ENCODE measurements at places on chromosomes 1 and 21.
A peak's percentile ranks its signal among the peaks of the same experiment; 100 is the strongest.

- no peak for DNase-seq
Measured at GRCh38 chr1:226619031-226619430, 70.5 kb downstream of the STUM start.

DNA sequence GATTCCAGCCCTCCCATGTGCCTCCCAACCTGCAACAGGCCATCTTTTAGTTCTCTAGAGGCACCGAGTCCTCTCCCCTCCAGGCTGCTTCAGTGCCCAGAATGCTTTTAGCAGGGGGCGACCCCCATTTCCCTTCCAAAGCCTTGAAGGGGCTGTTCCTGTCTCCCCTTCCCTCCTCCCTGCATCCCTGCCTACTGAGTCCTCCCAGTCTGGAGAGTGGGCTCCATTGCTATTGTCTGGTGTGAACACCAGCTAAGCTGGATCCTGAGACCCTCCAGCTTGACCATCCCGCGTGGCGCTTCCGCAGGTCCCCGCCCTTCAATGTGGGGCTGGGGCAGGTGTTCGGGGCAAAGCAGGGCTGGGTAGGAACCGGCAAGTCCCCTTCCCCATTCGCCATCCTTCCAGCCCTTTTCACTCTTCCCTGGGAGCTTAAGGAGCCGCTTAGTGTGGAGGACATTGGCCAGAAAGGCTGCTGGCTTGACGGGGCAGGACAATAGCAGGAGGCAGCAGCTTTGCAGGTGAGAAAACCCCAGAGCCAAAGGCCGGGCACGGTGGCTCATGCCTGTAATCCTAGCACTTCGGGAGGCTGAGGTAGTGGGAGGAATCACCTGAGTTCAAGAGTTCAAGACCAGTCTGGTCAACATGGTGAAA is 32.2 kb downstream of the PADI6 start:
- no peak for DNase-seq

GRCh38 chr1:72662918-72663317 is 380.6 kb upstream of the NEGR1 start:
- no peak for DNase-seq

DNA sequence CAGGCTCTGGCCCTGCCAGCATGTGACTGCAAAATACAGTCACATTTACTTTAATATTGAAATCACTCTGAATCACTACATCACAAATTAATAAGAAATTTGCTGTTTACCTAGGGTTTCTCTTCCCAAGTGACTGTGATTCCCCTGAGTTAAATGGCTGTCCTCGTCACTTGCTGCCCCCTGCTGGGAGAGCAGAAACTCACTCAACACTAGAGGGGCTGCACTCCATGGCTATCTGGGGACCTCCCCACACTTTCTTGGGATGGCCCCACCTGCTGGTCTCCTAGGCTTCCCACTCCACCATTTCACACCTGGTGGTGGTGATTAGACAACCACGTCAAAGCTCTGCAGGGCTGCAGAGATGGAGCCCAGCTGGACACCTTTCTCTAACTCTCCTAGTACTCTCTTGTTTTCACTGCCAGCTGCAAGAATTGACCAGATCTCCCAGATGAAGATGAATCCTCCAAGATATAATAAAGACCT is 63.4 kb downstream of the CD2 start:
- peak; percentile 50 for DNase-seq

DNA sequence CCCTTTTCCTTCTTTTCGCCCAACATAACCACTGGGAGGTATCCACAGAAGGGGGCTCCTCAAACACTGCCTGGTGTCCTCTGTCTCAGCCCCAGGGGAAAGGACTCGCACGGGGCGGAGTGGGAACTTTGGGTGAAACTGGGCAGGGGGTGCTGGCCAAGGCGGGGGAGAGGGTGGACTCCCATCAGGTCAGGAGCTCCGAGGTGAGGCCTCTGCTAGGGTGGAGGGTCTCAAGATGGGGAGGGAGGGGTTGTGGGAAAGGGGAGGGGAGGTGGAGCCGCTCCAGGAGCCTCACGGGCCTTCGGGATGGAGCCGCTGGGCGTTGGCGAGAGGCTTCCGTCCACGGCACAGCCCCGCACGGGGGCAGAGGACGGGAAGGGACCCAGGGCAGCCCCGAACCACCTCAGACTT is 43.2 kb upstream of the POFUT2 start:
- no peak for DNase-seq

DNA sequence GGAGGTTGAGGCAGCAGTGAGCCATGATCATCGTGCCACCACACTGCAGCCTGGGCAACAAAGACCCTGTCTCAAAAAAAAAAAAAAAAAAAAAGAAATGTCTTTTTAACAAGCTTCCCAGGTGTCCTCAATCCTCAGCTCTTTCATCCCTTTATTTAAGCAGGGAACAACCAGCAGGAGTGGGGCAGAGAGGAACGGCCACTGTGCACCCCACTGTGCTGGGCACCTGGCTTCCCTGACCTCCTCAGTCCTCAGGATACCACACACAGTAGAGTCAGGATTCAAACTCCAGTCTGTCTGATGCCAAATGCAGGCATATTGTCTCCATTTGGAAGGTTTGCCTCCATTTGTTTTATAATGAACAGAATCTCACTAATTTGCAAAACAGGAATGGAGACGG is 19.8 kb upstream of the PTAFR start:
- DNase-seq = no peak

GRCh38 chr1:82775406-82776000 is 974.8 kb downstream of the ADGRL2 start:
- peak; percentile 55 for DNase-seq

- DNase-seq = no peak
Measured at GRCh38 chr1:245216366-245217115, 61.8 kb downstream of the KIF26B start.

DNA sequence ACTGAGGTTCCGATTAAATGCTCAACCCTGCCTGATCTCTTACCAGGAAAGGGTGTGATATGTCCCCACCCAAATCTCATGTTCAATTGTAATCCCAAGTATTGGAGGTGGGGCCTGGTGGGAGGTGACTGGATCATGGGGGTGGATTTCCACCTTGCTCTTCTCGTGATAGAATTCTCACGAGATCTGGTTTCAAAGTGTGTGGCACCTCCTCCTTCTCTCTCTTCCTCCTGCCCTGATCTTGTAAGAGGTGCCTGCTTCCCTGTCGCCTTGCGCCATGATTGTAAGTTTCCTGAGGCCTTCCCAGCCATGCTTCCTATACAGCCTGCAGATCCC is 34.9 kb downstream of the RSPH1 start:
- DNase-seq = no peak

GRCh38 chr21:14403681-14404318 is 20.9 kb upstream of the HSPA13 start:
- peak; percentile 45 for DNase-seq

- DNase-seq = peak; percentile 88
Measured at GRCh38 chr1:59703226-59703917, 111.4 kb upstream of the HOOK1 start.

DNA sequence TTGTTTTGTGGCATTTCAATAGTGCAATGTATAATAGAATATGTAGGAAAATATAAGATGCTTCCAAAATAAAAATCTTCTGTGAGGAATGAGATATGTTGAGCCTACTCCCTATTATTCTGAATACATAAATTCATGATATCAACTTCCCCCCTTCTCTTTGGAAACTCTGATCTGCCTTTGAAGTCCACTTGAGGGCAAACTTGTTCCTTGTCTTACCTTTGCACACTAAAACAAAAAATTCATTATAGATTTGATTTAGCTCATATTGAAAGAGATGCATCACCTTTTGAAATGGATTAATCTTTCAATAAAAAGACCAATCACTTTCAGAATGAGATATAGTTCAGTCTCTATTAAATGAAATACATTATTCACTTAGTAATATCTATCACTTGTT is 580.7 kb upstream of the ADGRL4 start:
- DNase-seq = peak; percentile 15

DNA sequence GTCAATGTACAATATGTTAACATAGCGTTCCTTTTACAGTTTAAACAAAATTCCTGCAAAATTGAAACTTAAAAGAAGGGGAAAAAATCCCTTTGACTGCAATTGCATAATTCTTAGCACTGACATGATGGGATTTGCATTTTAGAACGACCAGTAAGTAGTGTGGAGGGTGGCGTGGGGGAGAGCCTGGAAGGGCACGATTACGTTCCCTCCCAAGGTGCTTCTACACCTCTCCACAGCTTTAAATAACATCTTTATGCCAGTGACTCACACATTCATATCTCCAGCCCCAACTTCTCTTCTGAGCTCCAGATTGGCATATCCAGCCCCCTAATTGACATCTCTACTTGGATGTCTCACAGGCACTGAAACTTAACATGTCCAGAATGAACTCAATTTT is 64.3 kb downstream of the OLFML3 start:
- no peak for DNase-seq

GRCh38 chr1:115672224-115673009 is 30.6 kb downstream of the VANGL1 start:
- no peak for DNase-seq

DNA sequence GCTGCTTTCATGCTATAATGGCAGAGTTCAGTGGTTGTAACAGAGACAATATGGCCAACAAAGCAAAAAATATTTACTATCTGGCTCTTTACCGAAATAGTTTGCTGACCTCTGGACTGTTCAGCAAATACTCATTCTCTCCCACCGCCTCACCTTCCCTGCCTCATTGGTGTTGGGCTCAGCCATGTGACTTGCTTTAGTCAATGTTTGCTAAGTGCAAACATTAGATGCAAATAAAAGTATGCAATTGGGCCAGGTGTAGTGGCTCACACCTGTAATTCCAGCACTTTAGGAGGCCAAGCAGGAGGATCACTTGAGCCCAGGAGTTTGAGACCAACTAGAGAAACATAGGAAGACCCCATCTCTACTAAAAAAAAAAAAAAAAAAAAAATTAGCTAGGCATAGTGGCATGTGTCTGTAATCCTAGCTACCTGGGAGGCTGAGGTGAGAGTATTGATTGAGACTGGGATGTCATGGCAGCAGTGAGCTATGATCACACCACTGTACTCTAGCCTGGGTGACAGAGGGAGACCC is 55.1 kb downstream of the RPL5 start:
- DNase-seq = no peak

DNA sequence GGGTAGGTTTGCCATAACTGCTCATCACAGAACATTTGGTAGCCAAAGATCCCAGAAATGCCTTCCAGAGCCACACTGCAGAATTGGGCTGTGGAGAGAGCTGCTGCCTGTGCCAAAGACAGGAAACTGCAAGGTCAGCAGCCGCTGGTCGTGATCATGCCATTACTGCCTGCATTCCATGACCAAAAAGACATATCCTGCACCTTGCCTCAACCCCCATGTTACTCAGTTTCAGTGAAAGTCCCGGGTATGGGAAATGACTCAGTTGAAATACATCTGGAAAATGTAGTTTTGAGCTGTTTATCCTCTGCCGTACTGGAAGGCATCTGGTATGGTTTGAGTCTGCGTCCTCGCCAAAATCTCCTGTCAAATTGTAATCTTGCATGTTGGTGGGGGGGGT is 161.7 kb downstream of the FCRL5 start:
- DNase-seq = peak; percentile 46

DNA sequence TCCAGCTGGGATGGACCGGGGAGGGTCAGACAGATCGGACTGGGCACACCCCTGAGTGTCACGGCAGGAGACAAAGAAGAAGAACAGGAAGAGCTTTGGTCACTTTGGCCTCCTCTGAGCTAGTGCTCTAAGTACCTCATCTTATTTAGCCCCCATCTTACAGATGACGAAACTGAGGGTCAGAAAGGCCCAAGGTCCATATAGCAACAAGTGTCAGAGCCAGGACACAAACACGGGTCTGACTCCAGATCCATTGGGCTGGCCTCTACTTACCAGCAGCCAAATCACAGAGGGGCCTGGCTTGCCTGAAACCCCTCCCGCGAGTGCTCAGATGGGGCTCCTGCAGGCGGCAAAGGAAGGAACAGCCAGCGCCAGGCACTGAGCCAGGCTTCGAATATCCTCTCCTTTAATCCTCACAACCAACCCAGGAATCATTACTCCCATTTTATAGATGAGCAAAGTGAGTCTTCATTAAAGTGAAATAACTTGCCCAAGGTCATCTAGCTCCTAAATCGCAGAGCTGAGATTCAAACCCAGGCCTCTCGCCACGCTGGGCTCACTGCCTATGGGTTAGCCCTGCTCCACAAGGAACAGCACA is 25.7 kb upstream of the SELENON start:
- no peak for DNase-seq

GRCh38 chr21:37249112-37249904 is 17.8 kb downstream of the VPS26C start:
- no peak for DNase-seq

DNA sequence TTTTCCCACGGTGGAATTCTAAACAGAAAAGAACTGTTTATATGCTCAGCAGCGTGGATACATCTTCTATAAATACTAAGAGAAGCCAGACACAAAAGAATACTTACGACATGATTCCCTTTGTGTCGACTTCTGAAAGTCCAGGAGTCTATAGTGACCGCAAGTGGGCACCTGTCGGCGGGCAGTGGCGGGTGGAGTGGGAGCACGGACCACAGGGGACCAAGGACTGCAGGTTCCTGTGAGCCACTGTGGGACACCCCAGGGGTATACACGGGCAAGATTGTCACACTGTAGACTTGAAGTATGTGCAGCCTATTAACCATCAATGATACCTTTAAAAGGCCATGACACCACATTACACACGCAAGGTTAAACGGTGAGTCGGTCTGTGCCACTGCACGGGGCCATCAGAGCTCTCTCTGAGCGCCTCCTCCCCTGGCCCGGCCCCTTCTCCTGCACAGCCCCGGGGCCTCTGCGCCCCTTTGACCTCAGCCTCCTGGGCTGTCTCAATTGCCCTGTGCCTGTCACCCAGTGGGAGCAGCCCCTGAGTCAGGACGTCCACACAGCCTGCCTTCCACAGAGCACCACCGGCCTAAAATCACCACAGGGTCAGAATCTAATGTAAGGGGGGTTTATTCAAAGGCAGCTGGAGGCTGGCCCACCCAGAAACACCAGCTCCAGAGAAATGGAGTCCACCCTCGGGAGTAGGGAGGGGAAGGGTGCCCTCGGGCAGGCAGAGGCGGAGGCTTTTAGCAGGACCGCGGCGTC is 90.0 kb upstream of the COL6A1 start:
- DNase-seq = no peak

DNA sequence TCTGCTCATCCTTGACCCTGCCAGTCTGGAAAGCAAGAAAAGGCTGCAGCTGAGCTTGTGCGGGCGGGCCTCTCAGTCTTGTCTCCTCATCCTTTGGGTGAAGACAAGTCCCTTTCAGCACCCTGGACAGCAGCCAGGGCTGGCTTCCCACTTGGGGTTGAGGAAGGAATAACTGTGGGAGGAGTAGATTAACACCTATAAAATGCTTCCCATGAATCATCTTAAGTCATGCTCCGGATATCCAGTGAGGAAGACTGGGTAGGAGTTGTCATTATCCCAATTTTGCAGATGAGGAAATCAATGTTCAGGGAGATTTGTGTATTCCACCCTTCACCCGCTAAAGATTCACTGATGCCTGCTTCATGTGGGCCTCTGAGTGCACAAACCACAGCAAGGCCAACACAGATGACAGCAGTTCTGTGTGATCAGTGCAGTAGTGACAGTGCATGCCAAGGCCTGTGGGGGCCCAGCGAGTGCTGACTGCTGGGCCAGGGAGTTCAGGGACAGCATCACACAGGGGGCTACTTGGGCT is 20.1 kb upstream of the COL16A1 start:
- DNase-seq = peak; percentile 77

All from fibroblast of mammary gland (primary cell).